ENCODE measurements at places on chromosomes 6 and 20.

DNA sequence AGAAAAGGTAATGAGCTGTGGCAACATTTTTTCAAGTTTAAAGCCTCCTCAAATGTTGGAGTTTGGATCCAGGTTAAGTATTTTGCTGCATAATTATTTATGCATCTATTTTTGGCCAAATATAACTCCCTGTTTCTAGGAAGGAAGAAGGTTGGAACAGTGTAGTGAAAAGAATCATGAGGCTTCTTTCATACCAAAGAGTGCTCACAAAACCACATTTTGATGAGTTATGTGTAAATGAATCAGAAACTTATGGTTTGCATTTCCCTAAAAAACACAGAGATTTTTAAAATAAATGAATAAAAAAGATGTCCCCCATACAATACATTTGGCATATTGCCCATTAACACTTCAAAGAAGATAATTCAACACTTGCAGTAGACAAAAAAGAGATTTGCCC, 246.9 kb upstream of the PRDM1 start:
- no peak for DNase-seq

GRCh38 chr6:56419191-56419590, 171.8 kb upstream of the COL21A1 start:
- no peak for DNase-seq

- DNase-seq = no peak
Observed at GRCh38 chr6:35190306-35190705, 23.4 kb upstream of the SCUBE3 start.

DNA sequence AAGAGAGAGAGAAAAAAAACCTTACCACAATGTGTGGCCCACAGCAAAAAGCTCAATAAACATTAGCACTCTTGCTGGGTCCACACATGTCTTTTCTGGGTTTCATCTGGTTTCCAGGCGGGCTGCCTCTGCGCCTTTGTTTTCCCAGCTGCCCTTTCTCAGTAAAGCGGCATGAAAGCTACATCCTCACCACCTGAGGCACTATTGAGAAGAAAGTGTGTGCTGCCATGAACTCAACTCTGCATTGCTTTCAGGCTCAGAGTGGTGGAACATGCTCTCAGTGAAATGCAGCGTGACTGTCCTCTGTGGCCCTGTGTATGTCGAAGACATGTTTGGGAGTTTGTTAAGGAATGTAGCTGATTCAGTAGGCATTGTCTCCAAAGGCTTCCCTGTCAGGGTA, 102.3 kb downstream of the LYRM2 start:
- DNase-seq = no peak

- DNase-seq = no peak
Observed at GRCh38 chr6:159966981-159967380, 1.9 kb upstream of the IGF2R start.

- no peak for DNase-seq
Observed at GRCh38 chr20:10666221-10667076, 7.3 kb downstream of the JAG1 start.

DNA sequence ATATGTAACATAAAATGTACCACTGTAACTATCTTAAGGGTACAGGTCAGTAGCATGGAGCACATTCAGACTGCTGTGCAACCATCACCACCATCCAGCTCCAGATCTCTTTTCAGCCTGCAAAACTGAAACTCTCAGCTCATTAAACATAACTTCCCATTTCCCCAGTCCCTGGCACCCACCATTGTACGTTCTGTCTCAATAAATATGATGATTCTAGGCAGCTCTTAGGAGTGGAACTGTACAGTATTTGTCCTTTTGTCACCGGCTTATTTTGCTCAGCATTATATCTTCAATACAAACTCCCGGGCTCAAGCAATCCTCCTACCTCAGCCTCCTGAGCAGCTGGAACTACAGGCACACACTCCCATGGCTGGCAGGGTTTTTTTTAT, 1.5 kb downstream of the ZC3H12D start:
- DNase-seq = no peak

- no peak for DNase-seq
Observed at GRCh38 chr20:44057698-44058675, 129.0 kb downstream of the JPH2 start.

DNA sequence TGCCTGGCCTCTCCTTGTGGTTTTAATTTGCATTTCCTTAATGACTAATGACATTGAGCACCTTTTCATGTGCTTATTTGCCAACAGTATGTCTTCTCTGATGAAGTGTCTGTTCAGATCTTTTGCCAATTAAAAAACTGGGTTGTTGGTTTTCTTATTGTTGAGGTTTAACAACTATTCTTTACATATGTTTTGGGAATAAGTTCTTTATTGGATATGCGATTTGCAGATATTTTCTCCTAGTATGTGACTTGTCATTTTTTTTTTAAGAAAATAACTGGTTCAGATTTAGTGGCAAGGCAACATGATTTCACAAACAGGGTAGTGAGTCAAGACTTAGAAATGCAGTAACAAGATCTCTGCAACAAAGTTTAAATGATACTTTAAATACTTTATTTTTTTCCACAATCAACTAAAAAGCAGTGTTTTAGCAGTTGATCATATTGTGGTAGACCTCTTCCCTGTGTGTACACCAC, 67.8 kb downstream of the TIAM2 start:
- no peak for DNase-seq

DNA sequence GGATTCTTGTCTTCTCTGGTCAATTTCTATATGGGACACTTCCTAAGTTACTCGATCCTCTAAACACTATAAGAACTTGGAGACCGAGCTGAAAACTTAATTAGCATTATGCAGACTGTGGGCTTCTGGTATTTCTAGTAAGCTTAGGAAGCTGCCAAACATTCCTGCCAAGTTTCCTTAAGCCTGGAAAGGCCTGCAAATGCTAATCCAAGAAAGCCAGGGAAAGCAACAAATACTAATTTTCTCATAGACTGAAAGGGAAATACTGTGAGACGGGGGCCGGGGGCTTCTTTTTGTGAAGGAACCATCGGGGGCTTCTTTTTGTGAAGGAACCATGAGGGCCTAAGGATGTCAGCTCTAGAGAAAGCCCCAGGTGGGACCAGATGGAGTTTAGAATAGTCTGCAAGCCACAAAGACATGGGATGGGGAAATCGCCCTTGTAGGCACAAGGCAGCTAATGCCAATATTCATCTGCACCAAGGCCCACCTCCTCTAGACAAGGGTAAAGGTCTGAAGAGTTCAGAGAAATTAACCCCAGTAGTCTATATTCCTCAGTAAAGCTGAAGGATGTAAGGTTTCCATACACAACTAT, 332.4 kb upstream of the PRDM1 start:
- DNase-seq = peak; percentile 22

DNA sequence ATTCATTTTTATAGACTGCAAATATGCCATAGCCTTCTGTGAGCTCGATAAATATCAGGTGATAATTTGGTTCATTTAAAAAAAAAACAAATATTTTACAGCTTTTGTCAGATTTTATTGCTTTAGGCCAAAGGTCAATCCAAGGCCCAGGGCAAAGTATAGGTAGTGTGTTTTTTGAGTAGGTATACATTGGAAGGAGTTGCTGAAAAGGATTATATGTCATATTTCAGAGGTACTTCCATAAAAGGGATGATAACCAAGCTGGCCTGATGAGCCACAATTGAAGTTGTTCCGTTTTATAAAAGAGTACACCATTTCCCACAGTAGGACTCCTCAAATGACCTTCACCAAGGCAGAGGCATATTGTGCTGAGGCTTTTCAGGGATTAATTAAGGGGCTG, 452.8 kb upstream of the FLRT3 start:
- DNase-seq = no peak

GRCh38 chr6:156988276-156989158, 211.3 kb downstream of the ARID1B start:
- peak; percentile 30 for DNase-seq

DNA sequence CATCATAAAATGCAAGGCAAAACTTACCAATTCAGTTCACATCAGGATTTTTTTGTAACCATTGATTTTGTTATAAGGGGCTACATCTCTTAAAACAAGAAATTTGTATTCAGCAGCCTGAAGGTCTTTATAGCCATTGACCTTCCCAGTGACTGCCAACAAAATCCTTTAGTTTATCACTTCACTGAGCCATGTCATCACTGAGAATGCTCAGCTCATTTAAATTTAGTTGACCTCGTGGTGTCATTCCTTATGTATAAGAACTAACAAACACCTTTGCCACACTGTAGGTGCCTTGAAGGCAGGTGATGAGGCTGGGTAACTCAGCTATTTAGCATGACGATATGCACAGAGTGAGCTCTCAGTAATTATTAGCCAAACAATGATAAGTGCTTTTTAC, 77.7 kb downstream of the GRM1 start:
- DNase-seq = no peak

DNA sequence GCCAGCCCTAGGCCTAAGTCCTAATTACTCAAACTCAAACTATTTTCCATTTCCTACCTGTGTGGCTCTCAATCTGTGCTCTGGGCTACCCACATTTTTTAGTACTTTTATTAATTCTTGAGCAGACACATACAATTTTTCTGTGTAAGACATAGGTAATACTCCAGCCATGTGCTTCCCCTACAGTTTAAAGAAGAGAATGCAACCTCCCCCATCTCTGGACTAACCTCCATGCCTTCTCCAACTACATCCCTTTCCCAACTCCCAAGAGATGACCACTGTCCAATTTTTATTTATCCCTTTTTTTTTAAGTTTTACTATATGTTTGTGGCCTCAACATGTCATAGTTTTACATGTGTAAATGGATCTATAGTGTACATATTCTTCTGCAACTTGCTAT, 5.8 kb downstream of the HMGN4 start:
- DNase-seq = no peak

DNA sequence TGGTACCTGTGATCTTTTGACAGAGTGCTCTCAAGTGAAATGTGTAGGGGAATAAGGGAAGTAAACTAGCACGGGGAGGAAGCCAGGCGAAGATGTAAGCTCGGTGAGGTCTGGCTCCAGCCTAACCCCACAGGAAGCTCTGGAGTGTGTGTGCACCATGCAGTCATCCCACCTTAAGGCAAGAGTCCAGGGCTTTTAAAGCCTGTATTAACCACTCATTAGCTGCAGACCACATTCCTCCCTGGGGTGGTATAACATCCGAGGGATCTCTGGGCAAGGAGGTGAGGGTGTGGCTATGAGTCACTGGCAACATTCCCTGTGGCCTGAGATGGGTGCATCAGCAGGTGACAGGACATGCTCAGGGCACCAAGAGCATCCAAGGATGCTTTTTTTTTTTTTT, 12.5 kb upstream of the RANBP9 start:
- DNase-seq = no peak

DNA sequence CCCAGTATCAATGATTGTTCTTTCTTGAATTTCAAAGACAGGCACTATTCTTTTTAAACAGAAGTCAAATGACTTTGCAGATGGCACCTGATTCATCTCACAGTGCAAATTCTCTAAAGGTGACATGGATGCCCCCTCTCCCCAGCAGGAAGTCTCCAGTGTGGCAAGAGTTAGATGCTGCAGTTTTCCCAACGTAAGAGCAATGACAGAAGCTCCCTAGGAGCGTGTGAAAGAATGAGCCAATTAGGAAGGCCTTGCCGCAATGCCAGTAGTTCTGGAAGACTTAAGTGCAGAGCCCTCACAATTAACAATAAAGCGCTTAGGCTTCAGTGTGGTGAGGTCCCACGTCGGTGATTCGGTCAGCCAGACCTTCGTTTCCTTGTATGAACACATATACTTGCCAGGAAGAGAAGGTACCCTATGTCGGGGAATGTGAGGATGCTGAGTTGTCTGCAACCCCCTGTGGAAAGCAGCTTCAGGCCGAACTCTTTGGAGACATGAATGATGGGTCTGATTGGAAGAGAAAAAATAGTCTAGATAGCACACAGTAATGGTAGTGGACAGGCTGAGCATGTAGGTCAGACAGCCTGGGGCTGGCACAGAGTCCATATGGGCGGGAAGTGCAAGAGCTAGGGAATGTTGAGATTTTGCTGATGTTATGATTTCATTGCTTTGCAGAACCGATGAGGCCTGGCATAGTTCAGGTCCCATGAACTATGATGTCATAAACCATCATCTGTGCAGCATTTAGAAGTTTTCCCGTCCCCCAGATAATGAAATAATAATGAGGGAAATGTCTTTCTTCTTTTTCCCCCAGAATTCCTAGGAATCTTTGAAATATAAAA, 132.6 kb downstream of the PHACTR1 start:
- no peak for DNase-seq

- DNase-seq = no peak
Observed at GRCh38 chr20:38358556-38358955, 12.3 kb downstream of the LBP start.

- DNase-seq = peak; percentile 66
Observed at GRCh38 chr6:127420556-127420955, 38.6 kb downstream of the KIAA0408 start.

DNA sequence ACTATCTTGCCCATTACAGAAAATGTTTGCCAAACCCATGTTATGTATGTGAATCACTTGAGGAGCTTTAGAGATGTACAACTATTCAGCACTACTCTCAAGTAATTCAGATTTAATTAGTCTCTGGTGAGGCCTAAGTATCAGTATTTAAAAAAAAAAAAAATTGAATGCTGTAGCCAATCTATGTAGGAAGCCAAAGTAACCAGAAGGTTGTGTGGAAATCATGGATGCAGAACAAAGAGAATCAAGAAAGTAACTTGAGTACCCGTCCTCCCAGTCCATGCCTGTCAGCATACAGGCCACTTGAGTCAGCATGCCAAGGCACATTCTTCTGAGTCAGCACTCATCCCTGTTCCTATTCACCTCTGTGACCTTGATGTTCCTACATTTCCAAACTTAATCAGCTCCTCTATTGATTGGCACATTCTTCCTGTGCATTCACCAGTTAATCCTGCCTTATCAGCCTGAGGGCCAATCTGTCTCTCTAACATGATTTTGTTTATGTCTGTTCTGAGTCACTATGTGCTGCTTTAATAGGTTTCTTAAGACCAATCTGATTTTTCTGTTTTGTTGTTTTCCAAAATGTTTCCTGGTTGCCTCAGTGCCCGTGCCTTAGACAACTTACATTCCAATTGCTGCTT, 165.6 kb downstream of the KCNQ5 start:
- no peak for DNase-seq

GRCh38 chr20:4508773-4509172, 212.9 kb upstream of the PRND start:
- peak; percentile 76 for DNase-seq

GRCh38 chr20:51801823-51802123, 548 bp downstream of the SALL4 start:
- no peak for DNase-seq

GRCh38 chr6:134902936-134903335, 47.0 kb downstream of the ALDH8A1 start:
- no peak for DNase-seq

DNA sequence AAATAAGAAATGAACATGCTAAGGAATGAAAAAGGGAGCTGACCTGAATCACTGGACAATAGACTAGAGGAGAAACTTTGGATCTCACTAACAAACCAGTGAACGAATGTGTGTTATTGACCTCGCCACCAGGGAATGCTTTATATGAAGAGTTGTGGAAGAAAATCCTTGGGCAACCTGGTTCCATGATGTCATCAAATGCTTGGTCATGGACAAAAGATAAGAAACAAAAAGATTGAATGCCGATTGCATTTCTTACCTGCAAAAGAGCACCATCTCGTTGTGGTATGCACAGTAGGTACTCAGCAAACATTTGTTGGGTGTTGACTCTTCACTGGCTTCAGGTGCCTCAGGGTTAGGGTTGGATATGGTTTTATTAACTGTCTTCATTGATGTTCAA, 165.2 kb upstream of the TSHZ2 start:
- DNase-seq = no peak
